ENCODE measurements at places on chromosomes 16 and 17. TPM values are rescaled to one million over a fixed set of nuclear protein-coding genes. Genes with fewer than 3 reads are reported as not detected.

The MPP2 gene
- total RNA-seq: 25.0 TPM

The ARL5C gene
- total RNA-seq: not detected

DNA sequence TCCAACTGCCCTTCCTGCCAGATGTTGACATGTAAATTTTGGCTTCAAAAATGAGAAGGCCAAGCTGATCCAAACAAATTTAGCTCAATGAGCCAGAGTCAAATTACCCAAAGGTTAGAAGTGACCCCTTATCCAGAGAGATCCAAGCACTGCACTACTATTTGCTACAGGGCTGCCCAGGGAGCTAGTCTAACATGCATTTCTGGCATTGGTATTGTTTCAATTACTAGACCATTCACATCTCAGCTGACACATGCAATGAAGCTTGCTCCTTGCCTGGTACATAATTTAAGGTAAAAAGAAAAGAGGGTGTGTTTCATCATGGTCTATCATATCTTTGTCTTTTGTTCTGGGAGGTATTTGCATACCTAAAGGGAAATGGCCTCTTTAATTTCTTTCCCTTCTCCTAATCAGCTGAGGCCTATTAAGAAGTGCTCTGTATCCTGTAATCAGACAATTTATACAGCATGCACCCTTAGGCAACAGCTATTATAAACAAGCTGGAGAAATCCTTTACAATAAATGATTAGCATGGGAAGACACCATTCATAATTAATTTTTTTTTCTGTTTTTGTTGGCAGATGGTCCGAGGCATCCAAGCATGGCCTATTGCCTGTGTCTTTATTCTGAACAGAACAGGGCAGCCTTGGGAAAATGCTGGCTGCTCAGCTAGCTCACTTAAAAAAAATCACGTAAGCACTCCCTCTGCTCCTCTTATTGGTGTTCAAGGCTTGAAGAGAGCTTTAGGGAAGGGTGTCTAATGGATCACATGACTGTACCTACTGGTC is 161.5 kb upstream of the SALL1 start:
- DNase-seq: no peak

GRCh38 chr17:42019509-42020404 is at the start of gene NKIRAS2:
Gene NKIRAS2, plus strand, starts transcription at chr17:42020090. Its CDS starts 1,488 bp downstream, at chr17:42021578.
- peak; percentile 94 for DNase-seq

- peak; percentile 53 for DNase-seq
These were observed 881 bp downstream of the MLLT6 start for GRCh38 chr17:38705803-38706504.

DNA sequence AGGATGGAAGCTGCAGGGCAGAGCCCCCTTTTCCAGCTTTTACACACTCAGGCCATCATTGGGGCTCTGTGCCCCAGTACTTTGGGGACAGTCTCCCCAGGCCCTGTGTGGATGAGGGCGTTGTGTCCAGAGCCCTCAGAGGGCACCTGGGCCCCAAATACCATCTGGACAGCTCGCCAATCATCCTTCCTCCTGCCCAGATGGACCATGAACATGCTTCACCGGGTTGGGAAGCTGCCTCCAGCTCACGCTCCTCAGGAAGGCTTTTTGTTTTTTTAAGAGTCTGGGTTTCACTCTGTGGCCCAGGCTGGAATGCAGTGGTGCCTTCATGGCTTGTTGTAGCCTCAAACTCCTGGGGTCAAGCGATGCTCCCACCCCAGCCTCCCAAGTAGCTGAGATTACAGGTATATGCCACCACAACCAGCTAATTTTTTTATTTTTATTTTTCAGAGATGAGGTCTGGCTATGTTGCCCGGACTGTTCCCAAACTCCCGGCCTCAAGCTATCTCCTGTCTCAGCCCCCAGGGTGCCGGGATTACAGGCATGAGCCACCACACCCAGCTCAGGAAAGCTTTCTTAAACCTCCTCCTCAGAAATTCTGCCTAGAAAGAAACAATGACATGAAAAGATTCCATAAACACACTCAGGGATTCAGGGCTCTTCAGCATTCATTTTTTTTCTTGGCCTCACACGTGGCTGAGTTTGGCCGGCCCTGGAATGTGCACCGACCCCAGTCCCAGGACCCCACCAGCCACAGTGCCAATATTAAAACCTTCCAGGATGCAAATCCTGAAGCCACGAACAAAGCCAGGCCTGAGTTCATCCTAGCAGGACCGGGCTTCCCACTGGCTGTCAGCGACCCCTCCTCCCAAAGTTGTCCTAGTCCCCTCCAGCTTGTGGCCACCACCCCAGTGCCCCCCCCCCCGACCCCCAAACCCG is 27.4 kb upstream of the ZNF423 start:
- no peak for DNase-seq

- no peak for DNase-seq
These were observed 18.0 kb upstream of the TRIM37 start for GRCh38 chr17:59124665-59125064.

- no peak for DNase-seq
These were observed 638 bp upstream of the TMEM88 start for GRCh38 chr17:7854078-7854777.

DNA sequence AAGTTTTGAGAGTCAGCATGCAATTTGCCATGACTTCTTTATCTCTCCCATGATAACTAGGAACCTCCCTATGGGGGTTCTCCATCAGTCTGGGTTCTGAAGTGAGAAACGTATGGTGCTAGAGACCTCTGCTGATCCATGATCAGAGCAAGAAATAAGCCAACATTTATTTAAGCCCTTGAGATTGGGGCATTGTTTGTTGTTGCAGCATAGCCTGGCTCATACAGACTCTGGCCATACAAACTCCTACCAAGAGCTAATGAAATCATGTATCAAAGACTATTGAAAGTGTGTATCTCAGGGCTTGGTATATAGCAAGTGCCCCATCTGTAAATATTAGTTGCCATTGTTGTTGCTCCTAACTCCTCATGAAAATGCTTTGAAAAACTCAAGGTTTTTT is 233.9 kb downstream of the MAF start:
- no peak for DNase-seq

All from cardiac muscle cell (in vitro differentiated cells and primary cell).